ENCODE measurements at places on chromosomes 7 and 10. TPM values are rescaled to one million over a fixed set of nuclear protein-coding genes. Genes with fewer than 3 reads are reported as not detected.
A peak's percentile ranks its signal among the peaks of the same experiment; 100 is the strongest.

VDAC2 gene
- 117 TPM for total RNA-seq

SAMD9L gene
- total RNA-seq: 6.9 TPM

MPP7 gene
- 21.6 TPM for total RNA-seq

ARHGEF5 gene
- total RNA-seq: 0.22 TPM

TSPAN33 gene
- total RNA-seq: 0.44 TPM

RSPH10B gene
- total RNA-seq: 0.20 TPM

MMP21 gene
- total RNA-seq: 0.22 TPM

ZNF248 gene
- 5.6 TPM for total RNA-seq

SYT15 gene
- 0.79 TPM for total RNA-seq

GRCh38 chr10:14701466-14701865 is 73.2 kb downstream of the FAM107B start:
- no peak for DNase-seq

DNA sequence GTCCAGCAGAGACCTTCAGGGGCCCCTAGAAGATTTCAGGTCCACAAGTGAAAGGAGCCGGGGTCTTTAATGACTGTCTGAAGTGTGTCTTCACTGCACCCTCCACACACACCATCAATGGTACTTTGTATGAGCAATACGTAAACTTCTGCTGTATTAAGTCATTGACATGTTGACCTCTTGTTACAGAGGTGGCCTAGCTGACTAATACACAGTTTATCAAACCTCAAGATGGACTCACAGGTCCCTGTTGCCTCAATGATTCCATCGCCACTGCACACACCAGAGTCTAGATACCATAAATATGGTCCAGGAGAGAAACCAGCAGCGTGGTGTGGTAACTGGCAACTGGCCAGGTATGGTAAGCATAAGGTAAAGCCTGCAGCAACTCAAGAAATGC is 19.5 kb downstream of the KCNMA1 start:
- no peak for DNase-seq

DNA sequence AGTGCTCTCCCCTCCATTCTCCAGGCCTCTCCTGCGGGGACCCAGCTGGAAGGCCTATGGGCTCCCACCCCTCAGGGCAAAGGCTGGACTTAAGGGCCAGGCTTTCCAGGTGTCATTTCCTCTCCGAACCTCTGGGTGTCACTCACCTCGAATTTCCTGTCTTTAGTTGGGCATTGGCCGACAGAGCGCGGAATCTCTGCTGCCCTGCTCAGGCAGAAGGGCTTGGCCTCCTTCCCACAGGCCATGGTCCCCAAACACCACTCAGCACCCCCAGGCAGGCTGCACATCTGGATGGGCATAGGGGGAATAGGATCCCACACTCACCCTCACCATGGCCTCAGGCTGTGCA is 212.9 kb downstream of the CCSER2 start:
- DNase-seq: no peak

- no peak for DNase-seq
These were observed 232.5 kb upstream of the FZD1 start for GRCh38 chr7:91031757-91032156.

- no peak for DNase-seq
These were observed 41.6 kb downstream of the ABLIM1 start for GRCh38 chr10:114616516-114616915.

- DNase-seq: no peak
These were observed 554.9 kb downstream of the TCERG1L start for GRCh38 chr10:130756651-130757050.

DNA sequence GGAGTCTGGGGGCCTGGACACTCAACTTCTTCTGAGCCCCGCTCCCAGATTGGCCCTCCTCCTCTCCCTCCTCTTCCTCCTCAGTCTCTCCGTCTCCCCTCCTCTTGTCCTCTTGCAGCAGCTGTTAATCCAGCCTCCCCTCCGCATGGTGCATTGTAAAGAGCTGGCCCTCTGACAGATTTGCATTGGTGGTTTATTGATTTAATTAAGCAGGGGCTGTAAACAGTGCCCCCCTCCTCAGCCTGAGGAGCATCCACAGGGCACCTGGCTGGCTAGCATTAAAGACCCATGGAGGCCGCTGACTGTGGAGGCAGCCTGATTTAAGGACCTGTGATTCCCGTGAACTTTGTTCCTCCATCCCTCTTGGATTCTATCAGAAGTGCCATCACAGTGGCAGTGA is 28.9 kb upstream of the PCBD1 start:
- no peak for DNase-seq

GRCh38 chr7:46315891-46316290 is 394.8 kb upstream of the IGFBP3 start:
- no peak for DNase-seq

DNA sequence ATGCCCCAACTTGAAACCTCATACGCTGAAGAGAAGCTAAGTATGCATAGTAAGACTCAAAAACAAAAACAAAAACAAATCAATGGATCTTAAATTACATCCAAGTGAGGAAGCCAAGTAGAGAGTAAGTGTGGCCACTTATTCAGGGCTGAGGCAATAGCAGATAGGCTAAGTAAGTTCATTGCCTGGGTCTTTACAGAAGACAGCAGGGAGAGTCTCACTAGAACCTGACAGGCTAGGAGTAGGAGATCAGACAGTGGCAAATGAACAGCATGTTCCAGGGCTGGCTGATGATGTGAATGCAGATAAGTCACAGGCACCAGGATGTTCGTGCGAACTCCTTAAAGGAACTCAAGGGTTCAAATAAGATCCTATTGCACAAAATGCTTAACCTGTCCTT is 568.6 kb downstream of the KCNMA1 start:
- no peak for DNase-seq

DNA sequence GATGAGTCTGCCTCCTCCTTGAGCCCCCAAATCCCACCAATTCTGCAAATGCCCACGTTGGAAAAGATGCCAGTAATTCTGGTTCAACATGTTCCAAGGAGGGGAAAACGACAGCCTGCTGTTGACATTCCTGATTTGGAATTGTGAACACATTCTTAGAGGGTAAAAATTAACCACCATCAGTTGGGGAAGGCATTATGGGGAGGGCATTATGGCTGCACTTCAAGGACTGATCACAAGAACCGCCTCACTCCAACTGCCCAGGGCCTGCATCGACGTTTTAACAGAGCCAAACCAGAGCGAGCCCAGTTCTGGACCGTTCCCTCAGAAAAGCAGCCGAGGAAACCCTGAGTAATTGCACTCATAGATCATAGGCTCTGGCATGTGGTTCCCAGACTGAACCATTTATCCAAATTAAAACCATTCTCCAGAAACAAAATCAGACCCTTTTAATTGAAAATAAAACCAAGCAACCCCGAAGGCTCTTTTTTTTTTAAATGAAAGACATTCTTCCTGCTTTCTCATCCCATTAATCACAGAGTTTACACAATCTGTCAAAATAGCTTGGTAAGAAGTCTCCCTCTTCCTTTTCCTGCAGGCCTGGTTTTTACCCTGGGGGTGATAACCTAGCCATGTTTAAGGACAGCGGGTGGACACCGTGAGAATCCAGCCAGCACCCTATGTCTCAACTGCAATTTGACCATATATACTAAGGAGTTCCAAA is 8.0 kb downstream of the TNS3 start:
- DNase-seq: no peak

DNA sequence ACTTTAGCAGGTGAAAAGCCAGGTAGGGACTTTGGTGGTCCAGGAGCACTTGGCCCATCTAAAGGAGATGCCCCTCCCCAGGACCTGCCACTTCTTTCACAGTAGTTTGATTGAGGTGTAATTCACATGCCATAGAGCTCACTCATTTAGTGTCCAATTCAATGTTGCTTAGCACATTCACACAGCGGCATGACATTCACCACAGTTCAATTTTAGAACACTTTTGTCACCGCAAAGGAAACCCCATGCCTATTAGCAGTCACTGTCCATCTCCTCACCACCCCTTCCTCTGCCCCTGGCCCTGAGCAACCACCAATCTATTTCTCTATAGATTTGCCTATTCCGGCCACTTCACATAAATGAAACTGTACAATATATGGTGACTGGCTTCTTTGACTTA is 211.6 kb upstream of the ZMIZ1 start:
- no peak for DNase-seq

GRCh38 chr7:130831817-130832481 is 97.9 kb upstream of the KLF14 start:
- peak; percentile 66 for DNase-seq

GRCh38 chr10:52213321-52213752 is 100.7 kb upstream of the DKK1 start:
- DNase-seq: peak; percentile 91
